Stimulated activated CD8-positive, alpha-beta memory T cell treated with anti-CD3 and anti-CD28 coated beads, Interleukin-2, amount 100 ng/mL, for 1 hour (primary cell): ENCODE measurements at places on chromosomes 6 and 20.

- DNase-seq: no peak
These were observed 11.7 kb downstream of the TSHZ2 start for GRCh38 chr20:52983726-52984450.

- DNase-seq: no peak
These were observed 96.5 kb downstream of the TINAG start for GRCh38 chr6:54404791-54405190.

GRCh38 chr6:170276369-170277057 is 14.4 kb downstream of the DLL1 start:
- no peak for DNase-seq

DNA sequence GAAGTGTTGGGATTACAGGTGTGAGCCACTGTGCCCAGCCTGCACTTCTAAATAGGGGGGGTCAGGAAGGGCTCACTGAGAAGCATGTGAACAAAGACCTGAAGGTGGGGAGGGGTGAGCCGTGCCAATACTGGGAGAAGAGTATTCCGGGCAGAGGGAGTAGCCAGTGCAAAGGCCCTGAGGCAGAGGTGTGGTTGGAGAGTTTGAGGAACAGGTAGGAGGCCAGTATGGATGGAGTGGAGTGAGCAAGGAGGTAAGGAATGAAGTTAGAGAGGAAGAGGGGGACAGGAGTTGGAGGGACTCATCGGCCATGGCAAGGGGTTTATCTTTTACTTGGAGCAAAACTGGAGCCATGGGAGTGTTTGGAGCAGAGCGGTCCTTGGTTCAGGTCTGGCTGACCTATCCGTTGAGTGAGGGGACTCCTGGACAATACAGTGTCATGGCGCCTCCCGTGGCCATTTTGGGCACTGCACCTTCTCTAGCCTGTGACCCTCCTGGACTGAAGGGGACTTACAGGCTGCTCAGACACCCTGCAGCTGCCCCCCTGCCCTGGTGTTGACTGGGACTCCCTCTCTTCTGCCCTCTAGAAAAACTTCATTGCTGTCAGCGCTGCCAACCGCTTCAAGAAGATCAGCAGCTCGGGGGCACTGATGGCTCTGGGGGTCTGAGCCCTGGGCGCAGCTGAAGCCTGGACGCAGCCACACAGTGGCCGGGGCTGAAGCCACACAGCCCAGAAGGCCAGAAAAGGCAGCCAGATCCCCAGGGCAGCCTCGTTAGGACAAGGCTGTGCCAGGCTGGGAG is 12.1 kb downstream of the FOXS1 start:
- DNase-seq: peak; percentile 40

DNA sequence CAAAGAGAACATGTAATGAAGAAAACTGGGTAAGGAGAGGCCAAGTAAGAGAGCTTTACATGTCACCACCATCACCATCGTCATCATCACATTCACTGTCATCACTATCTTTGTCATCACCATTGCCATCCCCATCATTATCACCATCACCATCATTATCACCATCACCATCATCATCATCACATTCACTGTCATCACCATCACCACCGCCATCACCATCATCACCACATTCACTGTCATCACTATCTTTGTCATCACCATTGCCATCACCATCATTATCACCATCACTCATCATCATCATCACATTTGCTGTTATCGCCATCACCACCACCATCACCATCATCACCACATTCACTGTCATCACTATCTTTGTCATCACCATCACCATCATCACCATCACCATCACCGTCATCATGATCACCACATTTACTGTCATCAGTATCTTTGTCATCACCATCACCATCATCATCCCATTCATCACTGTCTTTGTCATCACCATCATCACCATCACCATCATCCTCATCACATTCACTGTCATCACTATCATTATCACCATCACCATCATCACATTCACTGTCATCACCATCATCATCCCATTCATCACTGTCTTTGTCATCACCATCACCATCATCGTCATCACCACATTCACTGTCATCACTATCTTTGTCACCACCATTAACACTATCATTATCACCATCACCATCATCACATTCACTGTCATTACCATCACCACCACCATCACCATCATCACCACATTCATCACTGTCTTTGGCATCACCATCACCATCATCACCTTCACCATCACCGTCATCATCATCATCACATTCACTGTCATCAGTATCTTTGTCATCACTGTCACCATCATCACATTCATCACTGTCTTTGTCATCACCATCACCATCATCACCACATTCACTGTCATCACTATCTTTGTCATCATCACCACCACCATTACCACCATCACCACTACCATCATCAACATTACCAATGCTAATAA is 172.3 kb downstream of the ERMARD start:
- no peak for DNase-seq

GRCh38 chr6:28205879-28206278 is 19.2 kb upstream of the ZSCAN9 start:
- DNase-seq: no peak

DNA sequence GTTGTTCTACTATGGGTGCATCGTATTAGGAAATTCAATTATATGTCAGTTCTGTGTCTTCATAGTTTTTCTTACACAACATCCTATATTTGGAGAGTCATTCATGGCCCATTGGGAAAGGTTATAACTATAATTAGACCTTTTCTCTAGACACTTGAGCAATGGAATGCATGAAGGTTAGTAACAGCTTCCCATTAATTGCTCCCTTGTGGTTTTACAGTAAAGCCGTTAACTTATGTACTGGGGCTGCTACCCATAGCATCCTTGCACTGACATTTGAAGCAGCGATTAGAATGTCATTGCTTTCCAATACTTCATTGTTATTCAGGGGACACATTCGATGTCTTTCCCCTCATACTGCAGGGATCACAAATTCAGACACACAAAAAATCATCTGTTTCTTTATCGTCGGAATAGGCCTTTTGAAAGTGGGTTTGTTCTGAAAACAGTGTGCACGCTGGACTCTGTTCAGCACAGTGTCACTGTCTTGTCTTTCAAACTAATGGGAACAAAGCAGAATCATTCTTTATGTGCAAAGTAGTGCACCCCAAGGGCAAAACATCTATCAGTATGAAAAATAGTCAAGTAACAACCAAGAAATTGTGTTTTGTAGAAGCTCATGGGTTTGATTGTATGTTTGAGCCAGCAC is 634.3 kb upstream of the MAP3K7 start:
- no peak for DNase-seq

GRCh38 chr20:1298166-1298565 is 30.8 kb downstream of the SDCBP2 start:
- no peak for DNase-seq

DNA sequence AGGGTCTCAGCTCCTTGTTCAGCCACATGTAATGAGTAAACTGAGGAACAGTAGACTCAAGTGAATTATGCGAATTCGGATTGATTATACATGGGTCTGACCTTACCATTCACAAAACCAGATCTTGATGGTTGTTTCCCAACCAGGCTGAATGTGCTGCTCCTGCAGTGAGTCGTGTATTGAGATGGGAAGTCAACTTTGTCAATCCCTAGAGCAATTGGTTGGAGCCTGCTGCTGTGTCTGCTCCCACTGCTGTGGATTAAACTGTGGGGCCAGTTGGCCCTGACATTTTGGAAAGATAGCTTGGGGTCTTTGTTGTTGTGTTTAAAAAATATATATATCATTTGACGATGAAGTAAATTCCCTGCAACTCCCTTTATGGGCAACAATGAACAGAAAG is 23.9 kb downstream of the FAM50B start:
- DNase-seq: no peak

DNA sequence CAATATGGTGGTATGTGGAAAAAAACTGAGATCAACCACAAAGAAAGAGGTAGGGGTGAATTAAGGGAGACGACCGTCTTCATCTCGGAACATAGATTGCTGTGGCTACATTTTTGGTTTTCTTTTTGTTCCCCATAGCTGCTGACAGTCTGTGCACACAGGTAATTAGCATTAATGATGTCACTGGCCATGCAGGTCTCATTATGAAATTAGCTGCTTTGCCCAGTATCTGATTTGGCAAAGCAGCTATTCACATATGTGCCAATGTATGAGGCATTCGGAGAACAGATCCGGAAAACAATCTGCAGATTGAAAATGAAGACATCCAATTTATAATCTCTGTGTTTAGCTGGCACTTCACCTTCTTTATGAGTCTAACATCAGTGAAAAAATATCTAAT is 13.1 kb downstream of the NOX3 start:
- DNase-seq: no peak

GRCh38 chr6:156868385-156868784 is 91.2 kb downstream of the ARID1B start:
- no peak for DNase-seq

DNA sequence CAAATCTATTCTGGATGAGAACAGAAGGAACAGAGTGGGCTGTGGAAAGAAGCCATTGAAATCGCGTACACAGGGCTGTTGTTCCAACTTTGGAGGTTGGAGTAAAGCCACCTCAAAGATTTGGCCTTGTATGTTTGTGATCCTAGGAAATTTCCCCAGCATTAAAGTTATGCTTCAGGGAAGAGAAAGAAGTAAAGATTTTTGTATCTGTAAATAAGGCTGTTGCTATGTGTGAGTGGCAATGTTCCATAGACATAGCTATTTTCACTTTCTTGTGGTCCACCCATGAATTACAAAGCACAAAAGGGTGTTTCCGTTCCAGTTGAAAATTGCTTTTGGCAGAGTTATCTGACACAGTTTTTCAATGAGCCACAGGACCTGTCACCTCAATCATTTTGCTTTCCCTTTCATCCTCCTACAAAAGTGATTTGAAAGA is 321.3 kb downstream of the TFAP2B start:
- DNase-seq: no peak

DNA sequence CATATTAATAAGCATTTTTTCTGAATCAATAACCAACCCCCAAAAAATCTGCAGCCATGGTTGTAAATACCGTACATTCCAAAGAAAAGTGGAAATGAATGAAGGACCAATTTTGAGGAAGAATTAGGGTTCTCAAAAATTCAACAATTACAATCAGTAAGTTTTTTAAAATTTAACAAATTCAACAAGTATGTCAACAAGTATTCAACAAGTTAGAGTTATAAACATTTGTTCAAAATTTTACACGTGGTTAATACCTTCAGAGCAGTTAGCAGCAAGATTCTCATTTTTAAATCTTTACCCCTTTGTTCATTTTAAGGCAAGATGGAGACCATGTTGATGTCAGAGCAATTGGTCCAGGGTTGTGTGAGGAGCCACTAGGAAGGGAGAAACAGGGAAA is 27.6 kb upstream of the ANKEF1 start:
- DNase-seq: no peak

DNA sequence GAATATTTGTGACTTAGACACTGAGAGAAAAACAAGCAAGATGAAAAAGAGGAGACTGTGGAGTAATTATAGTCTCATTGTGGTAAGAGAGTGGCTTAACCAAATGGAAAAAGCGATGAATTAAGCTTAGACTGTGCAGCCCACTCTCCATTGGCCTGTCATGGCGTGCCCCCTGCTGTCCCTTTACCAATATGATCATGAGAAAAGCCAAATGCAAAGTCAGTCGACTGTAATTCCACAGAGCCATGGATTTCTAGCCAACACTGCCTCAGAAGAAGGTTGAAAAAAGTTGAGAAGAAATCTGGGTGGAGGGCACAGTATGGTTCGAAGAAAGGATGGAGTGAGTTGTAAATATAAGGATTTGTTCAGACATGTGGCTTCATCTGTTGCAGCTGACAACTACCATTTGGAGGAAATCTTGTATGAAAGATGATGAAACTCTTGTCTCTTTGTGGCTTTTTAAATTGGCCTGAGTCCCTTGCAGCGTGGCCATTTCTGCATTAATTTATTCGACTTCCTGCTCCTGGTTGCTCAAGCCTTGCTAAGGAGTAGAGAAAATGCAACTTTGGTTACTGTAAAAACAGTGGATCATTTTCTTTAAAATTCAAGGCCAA is 251.4 kb downstream of the DOK5 start:
- DNase-seq: no peak

- DNase-seq: no peak
These were observed 224.2 kb upstream of the SYNCRIP start for GRCh38 chr6:85866758-85867401.

DNA sequence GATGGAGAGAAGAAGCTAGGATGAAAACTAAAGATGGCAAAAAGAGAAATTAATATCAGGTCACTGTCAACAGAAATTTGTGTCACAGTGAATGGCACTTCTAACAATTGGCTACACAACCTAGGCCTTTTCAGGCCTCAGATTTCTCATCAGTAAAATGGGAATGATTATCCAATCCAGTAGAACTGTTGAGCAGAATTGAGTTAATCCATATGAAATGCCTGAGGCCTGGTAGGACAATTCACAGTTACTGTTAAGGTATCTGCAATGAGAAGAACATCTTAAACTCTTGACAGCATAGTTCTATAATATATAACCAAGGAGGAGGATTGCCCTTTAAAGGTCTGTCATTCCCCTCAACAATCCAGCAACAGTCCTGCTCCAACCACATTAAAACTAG is 217.9 kb upstream of the ZNF217 start:
- DNase-seq: no peak

- no peak for DNase-seq
These were observed 106.4 kb upstream of the SGK1 start for GRCh38 chr6:134424165-134424797.

DNA sequence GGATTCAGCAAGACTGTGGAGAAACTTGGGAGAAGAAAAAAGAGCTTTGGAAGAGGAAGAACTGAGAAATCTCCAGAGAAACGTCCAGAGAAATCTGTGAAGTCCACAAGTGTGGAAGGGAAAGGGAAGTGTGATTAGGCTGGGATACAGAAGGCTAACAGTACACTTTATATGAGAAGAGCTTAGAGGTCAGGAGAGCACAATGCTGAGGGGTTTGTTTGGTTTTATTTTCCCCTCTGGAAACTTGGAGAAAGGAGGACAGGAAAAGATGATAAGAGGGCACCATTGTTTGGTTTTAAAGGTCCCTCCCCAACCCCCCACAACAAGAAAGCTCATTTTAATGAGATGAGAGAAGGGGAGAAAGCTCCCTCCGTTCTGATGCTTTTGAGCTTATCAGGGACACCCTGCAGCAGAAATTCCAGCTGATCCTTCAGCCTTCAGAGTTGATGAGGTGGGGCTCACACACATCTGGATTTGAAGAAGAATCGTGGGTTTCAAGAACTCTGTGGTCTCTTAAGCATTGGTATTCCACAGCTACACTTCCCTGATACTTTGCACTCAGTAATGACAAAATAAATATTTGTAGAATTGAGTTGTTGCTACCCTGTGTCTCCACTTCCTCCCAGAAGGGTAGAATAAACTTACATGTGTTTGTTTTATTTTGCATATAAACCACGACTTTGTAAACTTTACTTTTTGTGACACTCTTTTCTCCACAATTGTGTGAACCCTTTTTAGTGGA is 1.9 kb downstream of the NT5E start:
- DNase-seq: no peak

- DNase-seq: no peak
These were observed 12.7 kb downstream of the FNDC1 start for GRCh38 chr6:159181914-159182313.

DNA sequence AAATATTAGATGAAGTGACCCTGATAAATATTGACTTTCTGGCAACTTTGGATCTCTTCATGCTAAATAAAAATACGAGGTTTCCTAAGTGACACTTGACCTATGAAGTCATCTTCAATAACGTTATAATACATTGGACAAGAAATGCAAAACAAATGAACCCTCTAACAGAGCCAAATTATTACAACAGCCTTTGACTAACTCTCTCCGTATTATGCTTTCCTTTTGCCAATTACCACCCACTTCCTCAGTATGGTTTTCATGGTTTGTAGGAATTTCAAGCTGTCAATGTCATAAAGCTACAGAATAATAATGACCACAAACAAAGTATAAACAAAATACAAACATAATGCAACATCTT is 210.5 kb downstream of the MOXD1 start:
- DNase-seq: no peak
